ENCODE measurements at places on chromosomes 4 and X. TPM values are rescaled to one million over a fixed set of nuclear protein-coding genes. Genes with fewer than 3 reads are reported as not detected.

- no peak for DNase-seq
These were observed 22.4 kb upstream of the MGST2 start for GRCh38 chr4:139643042-139643895.

- no peak for DNase-seq
These were observed 60.3 kb upstream of the DDX3X start for GRCh38 chrX:41273638-41274037.

DNA sequence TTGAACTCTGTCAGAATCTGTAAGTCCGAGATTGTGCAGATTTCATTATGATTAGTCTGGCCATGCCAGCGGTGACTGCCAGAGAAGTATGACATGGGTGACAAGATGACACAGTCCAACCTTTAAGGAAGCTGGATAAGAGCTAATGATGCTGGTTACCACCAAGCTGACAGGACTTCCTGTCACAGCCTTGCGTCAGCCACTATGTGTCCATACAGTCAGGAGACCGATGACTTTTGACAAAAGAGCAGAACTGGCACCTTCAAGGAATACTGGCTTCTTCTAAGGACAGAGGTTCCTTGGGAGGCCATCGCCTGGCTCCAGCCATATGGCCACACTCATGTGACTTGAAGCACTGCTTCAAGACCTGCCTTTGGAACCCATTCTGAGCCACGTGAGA lies 67.2 kb upstream of the TFDP3 start:
- DNase-seq = no peak

GRCh38 chr4:113637823-113638561 lies 123.5 kb downstream of the CAMK2D start:
- no peak for DNase-seq

- DNase-seq = peak; percentile 15
These were observed 201.0 kb upstream of the GPR101 start for GRCh38 chrX:137234651-137235402.

WDR17 gene
- 1.4 TPM for total RNA-seq

All from activated naive CD4-positive, alpha-beta T cell treated with anti-CD3 and anti-CD28 coated beads for 36 hours (primary cell).